C1 segment of cervical spinal cord (tissue), 14 donors: ENCODE measurements at places on chromosomes 6 and 20.

- no peak for DNase-seq
Observed at GRCh38 chr6:166936079-166936787, 20.1 kb downstream of the RNASET2 start.

DNA sequence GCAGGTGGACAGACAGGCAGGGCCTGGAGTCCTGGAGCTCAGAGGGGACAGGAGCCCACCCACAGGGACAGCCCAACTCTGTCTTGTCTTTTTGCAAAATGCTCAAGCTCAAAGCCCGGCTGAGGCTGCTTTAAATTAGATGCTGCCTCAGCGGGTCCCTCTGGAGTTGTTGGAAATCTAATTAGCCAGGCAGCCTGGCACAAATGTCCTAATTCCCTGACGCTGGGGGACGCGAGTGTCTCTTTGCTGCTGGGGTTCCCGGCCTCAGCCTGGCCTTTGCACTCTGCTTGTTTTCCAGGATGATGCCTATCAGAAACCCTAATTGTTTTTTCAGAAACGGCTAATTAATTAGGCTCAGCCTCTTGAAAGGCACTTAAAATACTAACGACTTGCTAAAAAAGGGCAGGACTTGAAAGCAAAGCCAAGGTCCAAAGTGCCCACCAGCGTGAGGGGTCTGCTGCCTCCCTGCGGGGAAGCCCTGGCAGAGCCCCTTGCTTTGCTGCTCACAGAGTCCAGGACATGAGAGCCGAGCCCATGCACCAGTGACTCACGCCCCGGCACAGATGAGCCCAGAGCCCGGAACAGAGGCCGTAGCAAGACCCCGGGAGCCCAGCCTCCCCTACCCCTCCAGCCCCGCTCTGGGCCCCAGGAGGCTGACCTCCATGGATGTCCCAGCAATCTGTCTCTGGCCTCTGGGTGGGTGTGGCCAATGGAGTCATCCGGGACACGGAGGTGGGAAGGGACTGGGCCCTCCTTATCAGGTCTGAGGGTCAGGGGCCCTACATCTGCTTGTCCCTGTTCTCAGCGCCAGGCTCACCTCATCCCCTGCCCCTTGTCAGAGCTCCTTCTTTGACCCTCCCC, 46.0 kb upstream of the BHLHE23 start:
- DNase-seq = no peak

- no peak for DNase-seq
Observed at GRCh38 chr20:16111852-16112412, 461.3 kb downstream of the KIF16B start.

GRCh38 chr6:36963451-36964290, 9.1 kb downstream of the PI16 start:
- no peak for DNase-seq

- DNase-seq = no peak
Observed at GRCh38 chr6:19327241-19327640, 509.9 kb upstream of the ID4 start.

DNA sequence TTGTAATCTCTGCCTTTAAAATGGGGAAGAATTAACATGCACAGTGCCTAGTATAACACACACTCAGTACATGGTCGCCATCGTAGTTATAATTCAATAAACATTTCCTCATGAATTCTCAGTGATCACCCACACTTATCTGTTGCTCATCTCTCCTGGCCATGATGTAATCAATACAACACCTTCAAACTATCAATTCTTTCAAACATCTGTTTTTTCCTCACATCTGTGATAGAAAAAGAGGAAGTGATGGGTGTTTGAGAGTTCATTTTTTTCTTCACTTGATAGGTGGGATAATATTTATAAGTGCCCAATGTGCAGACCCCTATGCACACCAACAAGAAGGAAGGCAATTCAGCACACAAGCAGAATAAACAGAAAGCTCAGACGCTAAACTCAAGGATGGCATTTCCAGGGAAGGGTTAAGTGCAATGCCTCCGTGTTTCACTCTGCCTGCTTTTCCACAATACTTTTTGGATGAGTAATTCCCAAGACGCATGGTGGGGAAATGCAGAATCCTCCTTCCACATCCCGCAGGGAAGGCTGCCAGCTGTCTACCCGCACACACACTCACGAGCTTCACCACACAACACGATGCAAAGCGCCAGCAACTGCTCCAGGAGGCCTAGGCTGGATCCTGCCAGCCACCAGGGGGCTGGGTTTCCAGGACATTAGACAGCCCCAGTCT, 100.3 kb downstream of the GMPR start:
- peak; percentile 34 for DNase-seq

DNA sequence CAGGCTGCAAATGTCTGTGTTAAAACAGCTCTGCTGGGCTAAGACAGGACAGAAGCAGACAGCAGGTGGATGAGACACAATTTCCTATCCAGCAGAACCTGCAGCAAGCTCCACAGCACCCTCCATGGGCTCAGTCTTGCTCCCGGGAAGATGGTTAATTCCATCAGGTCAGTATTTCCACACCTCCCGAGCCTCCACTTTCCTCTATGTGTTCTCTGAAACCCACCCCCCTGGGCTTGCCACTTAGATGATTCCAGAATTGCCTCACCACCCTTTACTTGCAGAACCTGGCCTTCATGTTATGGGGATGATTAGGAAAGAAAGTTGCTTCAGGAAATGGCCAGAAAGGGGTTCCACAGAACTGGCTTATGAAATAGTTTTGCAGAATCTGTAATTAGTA, 43.8 kb downstream of the ERMARD start:
- DNase-seq = no peak

DNA sequence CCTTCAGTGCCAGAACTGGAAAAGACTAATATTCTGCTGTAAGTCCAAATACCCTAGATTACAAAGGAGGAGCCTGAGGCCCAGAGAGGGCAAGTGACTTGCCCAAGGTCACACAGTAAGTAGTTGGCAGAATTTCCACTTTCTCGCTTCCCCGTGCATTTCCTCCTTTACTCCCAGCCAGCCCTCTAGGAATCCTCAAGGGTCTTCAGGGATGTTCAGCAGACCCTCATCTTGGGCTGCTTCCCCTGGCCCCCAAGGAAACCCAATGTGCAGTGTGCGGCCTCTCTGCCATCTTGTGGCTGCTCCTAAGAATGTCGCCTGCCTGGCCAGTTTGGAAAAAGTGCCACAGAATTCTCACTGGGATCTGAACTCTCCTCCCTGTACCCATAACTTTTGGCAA, 217.7 kb upstream of the LRFN2 start:
- DNase-seq = no peak

GRCh38 chr6:56692523-56693245, 50.0 kb upstream of the DST start:
- no peak for DNase-seq

DNA sequence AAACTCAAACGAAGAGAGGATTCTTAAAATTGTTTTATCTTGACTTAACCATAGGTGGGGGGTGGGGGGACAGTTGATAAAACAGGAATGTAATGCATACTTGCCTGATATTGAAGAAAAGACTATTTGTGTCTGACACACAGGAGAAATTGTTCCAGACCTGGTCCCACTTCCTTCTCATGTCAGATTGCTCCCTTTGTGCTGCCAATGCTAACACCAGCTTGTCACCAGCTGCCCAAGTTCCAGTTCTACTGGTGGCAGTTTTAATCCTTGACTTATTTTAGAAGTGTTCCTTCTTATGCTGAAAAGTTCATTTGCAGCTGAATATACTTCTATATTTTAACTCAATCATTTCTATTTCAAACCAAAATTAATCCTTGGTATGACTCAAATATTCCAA, 127.3 kb downstream of the GMDS start:
- DNase-seq = no peak

GRCh38 chr6:69816569-69816968, 19.8 kb upstream of the LMBRD1 start:
- no peak for DNase-seq

- no peak for DNase-seq
Observed at GRCh38 chr6:1445650-1446330, 56.4 kb downstream of the FOXF2 start.

- DNase-seq = no peak
Observed at GRCh38 chr6:84309336-84309735, 81.9 kb upstream of the CEP162 start.

DNA sequence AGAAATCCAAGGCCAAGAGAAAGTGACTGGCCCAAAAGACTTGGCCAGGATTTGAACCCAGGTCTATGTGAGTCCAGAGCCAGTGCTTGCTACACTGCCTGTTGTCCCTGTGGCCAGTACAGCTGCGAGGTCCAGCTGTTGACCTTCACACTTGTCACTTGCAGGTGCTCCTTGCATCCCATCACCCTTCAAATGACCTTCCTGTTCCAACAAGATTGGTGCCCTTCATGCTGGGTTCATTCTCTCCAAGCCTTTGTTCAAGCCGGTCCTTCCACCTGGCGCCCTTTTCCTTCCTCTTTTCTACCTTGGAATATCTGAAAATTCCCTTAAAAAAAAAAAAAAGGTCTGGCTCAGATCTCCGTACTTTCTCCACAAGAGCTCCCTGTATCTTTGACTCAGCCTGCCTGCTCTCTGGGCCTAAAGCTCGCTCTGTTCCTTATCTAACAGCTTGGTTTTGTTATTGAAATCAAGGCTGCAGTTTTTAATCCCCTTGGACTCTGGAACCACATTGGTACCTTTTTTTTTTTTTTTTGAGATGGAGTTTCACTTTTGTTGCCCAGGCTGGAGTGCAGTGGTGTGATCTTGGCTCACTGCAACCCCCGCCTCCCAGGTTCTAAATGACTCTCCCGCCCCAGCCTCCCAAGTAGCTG, 22.2 kb upstream of the MRPS18A start:
- no peak for DNase-seq

- DNase-seq = no peak
Observed at GRCh38 chr6:72216222-72217068, 330.1 kb downstream of the RIMS1 start.

DNA sequence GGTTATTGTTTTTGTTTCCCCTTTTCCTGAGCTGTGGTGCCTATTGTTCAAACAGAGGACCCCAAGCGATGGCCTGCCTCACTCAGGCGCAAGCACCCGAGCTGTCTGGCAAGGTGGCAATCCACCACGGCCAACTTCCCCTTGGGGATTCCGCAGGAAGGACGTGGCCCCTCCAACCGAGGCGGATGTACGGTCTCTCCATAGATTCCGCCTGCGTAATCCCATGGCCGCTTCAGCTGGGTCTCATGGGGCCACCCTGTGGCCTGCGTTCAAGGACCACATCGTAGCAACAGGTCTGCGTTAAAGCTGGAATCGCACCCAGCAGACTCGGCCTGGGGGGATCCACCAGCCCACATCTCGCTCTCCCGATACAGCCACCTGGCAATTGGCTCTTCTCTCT, 79.9 kb downstream of the CEBPB start:
- no peak for DNase-seq

- DNase-seq = no peak
Observed at GRCh38 chr6:145075425-145075824, 659.9 kb downstream of the EPM2A start.

DNA sequence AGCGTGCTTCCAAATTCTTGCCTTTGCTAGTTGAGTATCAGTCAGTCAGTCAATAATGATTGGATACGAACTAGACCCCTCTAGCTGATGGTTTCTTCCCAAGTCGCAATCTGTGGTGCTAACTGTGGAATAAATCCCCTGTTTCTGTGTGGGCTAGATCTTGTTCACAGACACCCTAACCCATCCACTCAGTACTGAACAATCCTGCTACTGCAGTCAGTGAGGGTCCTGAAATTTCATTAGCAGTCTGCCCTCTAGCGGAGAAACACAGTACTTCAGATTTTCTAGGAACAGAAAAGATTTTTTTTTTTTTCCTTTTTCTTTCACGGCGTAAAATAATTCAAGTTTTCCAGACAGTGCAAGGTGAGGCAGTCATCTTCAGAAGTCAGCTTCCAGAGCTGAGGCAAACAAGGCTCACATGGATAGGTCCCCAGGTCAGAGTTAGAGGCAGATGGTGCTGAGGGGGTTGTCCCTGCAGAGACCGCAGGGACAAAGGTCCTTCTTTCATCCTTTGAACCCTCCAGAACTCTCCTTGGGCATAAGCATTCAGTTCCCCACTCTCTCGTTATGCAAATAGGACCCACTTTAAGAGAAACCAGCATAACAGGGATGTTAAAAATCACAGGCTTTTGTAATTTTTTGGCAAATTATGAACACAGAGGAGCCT, 119.6 kb downstream of the SCML4 start:
- DNase-seq = no peak

DNA sequence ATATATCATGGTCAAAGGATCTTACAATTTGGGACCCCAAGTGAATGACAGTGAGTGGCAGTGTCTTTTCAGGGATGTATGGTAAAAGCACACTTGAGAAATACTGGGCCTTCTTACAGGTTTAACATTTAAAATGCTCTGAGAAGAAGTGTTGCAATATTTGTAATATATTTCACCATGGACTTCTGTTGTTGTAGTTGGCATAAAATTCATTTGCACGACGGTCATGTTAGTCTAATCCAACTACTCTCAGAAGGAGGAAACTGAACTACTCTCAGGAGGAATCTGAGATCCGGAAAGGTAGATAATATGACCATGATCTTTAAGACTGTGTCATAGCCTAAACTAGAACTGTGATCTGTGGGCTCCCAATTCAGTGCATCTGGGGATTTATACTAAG, 700.1 kb downstream of the HDGFL1 start:
- DNase-seq = no peak

DNA sequence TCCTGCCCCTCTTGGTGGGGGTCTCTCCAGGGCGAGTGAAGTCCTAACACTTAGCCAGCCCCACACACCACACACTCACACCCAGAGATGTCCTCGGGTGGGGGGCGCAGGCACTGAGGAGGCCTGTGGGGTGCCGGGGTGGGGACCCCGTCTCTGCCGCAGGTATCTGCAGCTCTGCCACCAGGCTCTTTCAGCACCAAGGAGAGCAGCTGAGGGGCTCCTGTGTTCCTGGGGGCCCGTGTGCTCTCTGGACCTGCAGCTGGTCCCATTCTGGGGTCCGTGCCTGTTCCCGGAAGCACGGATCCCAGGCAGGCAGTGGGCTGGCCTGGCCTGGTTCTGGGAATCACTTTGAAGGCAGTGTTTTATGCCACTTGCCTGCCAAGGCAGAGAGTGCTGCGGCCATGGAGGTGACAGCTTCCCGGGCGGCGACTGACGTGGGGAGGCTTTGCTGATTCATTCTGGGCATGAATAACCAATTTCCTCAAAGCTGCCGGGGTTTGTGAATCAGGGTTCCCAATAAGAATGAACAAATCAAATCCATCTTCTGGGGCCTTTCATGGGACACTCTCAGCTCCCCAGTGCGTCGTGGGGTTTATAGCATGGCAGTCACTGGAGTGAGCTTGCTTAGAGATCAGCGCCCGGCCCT, 54.4 kb upstream of the SLCO4A1 start:
- no peak for DNase-seq

DNA sequence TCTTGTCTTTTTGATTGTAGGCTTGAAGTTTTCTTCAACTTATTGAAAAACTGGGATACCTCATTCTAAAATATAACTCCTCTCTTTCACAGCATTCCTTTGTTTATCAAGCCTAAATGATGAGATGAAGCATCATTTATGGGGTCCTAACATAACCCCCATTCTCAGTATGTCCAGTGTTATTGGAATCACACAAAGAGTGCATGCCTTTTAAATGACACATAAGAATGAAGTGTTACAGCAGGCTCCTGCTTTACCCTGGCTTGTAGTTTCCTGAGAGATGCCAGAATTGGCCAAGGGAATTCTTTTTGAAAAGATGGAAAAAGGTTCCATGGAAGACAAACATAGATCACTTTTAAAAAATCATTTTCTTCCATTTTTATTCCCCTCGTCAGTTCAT, 502.4 kb downstream of the BCKDHB start:
- DNase-seq = no peak
